HFFc6 (cell line): ENCODE measurements at places on chromosomes 7 and 10.

GRCh38 chr10:10598297-10598696 lies 419.4 kb upstream of the CELF2 start:
- DNase-seq, result no peak

DNA sequence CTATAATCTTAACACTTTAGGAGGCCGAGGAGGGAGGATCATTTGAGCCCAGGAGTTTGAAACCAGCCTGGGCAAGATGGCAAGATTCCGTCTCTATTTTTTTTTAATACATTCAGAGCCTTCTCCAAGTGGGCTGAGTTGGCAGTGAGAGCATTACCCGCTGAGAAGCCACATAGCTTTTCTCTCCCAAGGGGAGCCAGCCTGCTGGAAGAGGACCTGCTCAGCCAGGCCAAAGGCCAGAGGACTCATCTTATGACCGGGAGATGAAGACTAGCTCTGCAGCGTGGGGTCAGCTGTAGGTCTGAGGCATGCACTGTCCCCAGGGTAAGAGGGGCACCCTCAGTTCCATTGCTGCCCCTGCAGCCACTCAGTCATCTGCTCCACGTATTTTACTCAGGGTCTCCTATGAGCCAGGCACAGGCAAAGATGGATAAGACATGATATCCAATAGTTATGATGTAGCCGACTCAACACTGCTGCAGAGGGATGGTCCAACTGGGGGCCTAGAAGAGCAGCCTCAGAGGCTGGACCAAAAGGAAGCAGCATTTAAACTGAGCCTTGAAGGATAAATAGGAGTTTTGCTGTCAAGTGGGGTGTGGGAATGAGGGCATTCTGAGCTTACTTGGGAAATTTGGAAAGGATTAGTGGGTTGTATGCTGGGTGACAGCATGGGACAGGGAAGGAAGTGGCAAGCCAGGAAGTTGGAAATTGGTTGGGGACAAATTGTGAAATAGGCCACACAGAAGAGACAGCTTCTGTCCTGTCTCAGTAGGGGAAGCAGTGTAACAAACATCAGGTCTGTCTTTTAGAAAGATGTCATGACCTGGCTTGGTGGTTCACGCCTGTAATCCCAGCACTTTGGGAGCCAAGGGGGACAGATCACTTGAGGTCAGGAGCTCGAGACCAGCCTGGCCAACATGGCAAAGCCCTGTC lies 1.6 kb upstream of the MARVELD1 start:
- DNase-seq, result no peak

GRCh38 chr7:3559278-3559677 lies 258.2 kb downstream of the SDK1 start:
- no peak for DNase-seq

DNA sequence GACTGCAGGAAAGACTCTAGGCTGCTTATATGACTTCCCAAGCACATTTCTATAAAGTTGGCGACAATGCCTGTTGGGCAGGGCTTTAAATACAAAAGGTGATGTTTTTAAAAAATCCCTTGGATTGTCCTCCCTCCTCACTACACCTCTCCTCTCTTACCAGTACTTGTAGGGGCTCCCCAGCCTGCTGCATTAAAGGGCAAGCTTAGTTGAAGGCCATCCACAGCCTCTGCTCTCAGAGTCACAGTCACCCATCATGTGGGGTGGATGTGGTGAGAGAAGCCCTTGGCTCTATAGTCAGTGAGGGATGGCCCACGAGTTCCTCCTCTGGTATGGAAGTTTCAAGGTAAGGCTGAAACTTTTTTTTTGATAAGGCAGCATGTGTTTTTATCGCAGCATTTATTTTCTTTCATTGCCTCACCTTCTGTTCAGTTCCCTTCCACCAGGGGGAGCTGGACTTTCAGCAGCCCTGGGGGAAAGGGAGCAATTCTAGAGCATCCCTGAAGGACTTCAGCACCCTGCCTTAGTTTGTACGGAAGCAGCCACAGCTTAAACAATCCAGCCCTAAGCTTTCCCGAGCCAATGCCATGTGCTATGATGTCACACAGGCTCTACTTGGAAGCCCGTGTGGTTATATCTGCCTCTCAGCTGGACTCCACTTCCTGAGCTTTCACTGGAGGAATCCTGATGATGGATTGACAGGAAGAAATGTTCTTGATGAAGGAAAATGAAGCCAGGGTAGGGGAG lies 131.9 kb downstream of the CALCR start:
- DNase-seq, result peak; percentile 37

DNA sequence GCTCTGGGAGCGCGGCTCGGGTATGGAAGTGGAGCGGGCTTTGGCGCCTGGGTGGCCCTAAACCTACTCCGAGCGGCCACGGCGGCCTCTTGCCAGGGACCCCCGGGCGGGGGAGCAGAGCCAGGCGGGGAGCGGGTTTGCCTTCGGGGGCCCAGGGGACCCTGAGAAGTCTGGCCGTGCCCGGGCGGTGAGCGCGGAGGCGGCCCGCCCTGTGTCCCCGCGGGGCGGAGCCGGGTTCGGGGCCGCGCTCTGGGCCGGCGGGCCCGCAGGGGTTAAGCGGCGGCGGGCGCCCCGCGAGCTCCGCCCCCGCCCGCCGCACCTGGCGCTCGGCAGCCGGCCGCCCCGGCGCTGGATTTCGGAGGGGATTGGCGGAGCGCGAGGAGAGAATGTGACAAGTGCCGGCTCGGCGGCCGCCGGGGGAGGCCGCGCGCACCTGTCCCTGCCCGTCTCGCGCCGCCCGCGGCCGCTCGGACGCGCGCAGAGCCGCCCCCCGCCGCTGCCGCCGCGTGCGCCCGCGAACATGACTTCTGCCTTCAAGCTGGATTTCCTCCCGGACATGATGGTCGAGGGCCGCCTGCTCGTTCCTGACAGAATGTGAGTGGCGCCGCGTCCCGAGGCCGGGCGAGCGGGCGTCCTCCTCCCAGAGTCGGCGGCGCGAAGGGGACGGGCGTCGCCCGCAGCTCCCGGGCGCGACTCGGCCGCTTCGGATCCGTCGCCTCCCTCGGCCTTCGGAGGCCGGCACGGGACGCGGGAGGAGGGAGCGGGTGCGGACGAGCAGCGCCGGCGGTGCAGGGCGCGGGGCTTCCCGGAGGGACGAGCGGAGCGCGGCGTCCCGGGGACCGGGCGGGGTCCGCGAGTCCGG lies at the start of gene CELF2:
TSS of gene CELF2 (plus strand) at position 303 of the 862 bp plus-strand sequence. CDS start at position 521, 218 bp downstream.
- DNase-seq, result no peak

DNA sequence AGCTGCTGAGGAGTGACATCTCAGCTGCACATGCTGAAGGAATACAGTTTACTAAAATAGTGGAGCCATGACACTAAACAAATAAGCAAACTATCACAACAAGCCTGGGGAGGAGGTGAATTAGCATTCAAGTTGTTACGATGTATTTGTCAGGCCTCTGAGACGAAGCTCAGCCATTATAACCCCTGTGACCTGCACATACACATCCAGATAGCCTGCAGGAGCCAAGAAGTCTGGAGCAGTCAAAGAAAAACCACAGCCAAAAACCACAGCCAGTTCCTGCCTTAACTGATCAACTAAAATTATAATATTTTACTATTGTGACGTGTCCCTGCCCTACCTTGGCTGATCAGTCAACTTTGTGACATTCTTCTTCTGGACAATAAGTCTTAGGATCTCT lies 68.6 kb downstream of the NSUN6 start:
- peak; percentile 43 for DNase-seq

DNA sequence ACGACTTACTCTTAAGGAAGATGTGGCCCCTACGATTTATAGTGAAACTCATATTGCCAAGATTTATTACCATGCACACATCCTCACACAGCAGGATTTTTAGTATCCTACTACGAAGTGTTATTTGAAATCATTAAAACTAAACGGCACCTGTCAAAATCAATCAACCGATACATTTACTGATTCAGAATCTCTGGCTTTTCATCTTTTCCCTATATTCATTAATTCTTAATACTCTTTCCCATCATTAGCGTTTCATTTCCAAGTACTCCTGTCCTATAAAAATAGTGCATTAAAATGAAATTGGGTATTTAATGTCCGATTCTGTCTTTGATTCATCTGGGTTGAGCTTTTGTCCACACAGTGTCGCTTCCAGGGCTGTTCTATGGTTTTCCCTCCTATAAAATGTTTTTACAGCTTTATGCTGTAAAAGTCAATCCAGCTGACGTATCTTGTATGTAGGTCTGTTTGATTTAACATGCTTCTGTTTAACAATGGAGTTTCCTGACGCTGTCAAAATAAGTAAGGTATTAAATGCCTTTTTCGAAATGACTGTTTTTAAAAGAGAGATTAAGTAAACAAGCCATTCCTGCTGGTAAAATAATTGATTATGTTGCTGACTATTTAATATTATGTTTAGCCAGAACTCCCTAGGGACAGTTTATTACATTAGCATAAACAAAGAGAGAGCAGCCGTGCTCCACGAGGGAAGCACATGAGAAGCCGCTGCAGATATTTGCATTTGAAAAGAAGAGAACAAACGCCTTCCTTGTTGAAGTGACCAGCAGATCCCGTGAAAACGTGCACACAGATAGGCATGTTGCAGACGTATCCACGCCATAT lies 22.3 kb upstream of the SFMBT2 start:
- no peak for DNase-seq

GRCh38 chr10:66834802-66835201 lies 91.0 kb upstream of the LRRTM3 start:
- no peak for DNase-seq

DNA sequence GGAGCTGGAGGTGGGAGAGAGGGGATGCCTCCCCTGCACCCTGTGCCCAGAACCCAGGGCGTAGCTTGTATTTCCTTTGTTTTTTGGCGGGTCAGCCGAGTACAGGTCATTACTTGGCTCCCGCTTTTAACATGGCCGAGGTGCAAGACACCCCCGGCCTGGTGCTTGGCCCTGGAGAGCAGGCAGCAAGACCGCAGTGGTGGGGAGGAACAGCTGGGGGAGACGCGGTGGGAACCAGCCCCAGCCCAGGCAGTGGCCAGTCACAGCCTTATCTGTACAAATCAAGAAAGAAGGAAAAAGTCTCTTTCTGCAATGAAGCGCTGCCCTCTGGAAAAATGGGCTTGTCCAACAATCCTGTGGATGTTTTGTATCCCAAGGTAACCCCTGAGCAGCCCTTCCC lies 99.1 kb downstream of the TAX1BP1 start:
- DNase-seq, result no peak

GRCh38 chr7:123615344-123615743 lies 13.7 kb downstream of the ASB15 start:
- peak; percentile 20 for DNase-seq

DNA sequence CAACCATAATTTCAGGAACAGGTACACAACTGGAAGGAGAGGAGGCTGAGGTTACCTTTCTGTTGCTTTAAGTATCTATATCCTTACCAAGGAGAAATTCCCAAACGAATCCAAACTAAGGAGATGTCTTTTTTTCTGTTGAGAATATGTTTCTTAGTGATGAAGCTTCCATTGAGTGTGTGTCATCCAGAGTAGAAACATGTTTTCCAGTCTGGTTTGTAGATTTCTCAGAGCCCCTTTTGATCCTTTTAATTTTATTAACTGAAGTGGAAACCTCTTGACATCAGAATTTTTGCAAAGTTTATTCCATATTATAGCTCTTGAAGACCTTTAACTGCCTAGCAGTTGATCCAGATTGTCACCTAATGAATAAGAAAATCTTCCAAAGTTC lies 207.1 kb upstream of the FERD3L start:
- DNase-seq, result no peak

GRCh38 chr7:123712619-123713018 lies 36.2 kb downstream of the WASL start:
- peak; percentile 41 for DNase-seq

- DNase-seq, result peak; percentile 55
Observed at GRCh38 chr7:129468087-129468486, 33.9 kb downstream of the STRIP2 start.

- peak; percentile 44 for DNase-seq
Observed at GRCh38 chr7:2688409-2689342, 674 bp downstream of the AMZ1 start.

DNA sequence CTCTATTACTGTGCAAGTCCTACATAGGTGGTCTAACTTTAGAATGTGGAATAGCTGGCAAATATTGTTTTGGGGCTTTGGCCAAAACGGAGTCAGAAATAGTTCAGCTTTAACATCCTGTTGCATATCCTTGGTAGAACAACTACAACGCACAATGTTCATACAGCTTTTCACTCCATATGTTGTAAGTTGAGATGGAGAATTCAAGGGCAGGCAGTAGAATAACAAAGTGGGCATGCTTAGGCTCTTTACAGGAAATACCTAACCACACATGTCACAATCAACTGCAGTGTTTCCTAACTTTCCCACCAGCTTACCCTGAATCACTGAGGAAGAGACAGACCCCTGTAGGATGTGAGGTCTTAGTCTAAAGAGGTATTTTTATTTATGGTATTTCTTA lies 122.3 kb downstream of the PPP1R3A start:
- DNase-seq, result no peak

DNA sequence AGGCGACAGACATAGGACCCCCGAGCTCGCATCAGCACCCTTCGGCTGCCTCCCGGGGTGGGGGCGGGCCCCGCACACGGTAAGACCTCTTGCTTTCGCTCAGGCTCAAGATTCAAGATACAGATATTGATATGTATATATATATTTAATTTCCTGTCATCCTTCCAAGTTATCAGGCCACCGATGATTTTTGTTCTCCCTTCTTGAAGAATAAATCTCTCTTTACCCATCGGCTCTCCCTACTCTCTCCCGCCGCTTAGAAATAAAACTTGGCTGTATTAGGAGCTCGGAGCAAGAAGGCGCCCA lies 603 bp downstream of the ADRA2A start:
- no peak for DNase-seq

GRCh38 chr10:120600871-120601649 lies 144.0 kb downstream of the PLPP4 start:
- DNase-seq, result peak; percentile 2

DNA sequence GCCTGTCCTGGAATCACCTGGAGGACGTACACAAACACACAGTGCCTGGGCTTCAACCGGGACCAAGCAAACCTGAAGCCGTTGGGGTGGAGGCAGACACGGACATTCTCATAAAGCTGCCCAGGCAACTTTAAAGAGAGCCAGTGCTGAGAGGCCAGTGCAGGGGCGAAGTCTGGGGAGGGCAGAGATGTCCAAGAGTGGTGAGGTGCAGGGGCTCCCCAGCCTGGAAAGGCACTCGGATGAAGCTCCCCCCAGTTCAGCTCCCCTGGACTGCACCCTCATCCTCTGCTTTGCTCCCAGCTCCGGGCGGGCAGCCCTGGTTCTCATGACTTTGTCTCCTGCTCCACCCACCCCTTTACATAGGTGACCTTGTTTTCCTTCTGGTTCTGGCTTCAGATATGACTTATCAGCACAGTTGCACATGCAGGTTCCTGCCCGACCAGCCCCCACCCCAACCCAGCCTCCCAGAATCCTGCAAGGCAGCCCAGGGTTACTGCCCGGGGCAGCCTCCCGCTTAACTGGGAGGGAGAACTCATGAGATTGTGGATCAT lies 60.8 kb upstream of the EEPD1 start:
- DNase-seq, result no peak
